ENCODE measurements at places on chromosomes 4 and X.

- DNase-seq = no peak
Observed at GRCh38 chr4:6739920-6740319, 23.9 kb downstream of the BLOC1S4 start.

- DNase-seq = no peak
Observed at GRCh38 chr4:7111441-7111840, 43.6 kb upstream of the GRPEL1 start.

DNA sequence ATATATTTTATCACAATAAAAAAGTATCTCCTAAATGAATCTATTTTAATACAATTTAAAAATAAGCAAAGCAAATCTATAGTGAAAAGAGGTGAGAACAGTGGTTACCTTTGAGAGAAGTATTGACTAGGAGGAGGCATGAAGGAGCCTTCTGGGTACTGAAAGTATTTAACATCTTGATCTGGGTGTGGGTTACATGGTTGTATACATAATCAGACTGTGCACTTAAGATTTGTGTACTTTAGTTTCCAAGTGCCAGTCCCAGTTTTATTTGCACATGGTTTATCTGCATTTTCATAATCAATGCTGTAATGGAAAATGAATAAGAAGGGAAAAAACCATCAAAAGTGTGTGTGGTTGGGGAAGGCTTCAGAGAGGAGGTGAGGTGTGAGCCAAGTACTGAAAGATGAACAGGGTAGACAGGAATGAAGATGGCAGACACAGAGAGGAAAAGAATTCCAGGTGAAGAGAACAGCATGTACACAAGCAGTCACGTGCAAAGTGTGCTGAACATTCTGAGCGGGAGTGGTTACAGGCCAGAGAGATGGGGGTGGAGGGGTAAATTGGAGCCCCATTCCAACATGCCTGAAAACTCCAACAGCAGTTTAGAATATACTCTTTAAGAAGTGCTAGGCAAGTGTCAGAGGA is 14.6 kb downstream of the MAP7D2 start:
- DNase-seq = no peak

DNA sequence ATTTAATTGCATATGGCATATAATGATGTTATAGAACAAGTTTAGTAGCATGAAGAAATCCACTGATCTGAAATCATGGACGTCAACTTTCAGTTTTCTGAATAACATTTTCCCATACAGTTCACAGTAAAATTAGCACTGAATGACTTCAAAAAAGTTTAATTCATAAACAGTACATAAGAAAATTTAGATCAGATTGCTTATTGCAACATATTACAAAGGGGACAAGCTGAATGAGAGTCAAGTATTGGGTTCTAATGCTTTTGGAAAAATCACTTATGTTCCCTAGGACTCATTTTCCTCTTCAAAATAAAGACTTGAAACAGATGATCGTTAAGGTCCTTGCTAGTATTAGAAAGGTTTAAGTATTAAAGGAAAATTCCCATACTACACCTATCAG is 898.3 kb upstream of the INTU start:
- DNase-seq = no peak

DNA sequence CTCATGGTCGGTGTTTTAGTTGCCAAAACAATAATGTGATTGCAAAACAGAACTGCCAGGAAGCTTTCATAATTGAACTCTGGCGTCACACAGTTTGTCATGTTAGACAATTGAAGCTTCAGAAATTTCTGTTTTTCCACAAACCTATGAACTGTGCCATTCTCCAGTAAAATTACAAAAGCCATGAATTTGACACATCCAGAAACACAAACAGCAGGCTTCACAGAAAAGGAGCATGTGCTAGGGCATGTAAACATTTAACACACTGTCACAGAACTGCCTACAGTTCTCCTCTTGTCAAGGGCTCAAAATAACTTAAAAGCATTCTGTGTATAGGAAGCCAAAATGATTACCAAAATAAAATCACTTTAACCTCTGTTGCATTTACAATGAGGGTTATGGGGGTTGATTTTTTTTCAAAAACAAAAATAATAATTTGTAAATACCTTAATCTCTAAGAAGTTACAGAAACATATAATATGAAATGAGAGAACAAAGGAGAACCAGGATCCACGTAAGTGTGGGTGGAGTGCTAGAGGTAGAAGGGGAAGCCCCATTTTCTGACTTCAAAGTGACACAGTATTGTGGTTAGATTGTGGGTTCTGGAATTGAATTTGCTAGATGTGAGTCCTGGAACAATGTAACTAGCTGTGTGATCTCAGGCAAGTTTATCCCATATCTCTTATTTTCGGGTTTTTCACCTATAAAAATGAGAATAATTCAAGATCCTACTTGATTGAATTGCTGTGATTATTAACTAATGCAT is 295.0 kb downstream of the CENPC start:
- no peak for DNase-seq

DNA sequence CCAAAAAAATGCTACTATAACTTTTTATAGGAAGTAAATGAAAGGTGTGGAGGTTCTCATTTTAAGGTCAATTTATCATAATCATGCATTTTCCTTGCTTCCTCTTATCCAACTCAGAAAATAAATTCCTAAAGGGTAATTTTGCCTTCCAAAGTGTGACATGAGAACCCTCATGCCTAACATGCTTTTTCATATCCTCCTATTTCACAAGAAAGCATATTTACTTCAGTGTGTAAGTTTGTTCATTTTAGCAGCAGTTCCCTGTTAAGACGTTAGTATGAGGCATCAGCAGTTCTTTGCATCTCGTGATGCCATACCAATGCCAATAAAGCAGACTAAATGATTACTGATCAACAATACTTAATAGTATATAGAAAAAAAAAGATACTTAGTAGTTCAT is 18.4 kb downstream of the WDFY3 start:
- no peak for DNase-seq

GRCh38 chr4:38128478-38129459 is 168.6 kb downstream of the PTTG2 start:
- peak; percentile 27 for DNase-seq
